GM12878 (cell line): ENCODE measurements at places on chromosomes 16 and 17. TPM values are rescaled to one million over a fixed set of nuclear protein-coding genes. Genes with fewer than 3 reads are reported as not detected.

DNA sequence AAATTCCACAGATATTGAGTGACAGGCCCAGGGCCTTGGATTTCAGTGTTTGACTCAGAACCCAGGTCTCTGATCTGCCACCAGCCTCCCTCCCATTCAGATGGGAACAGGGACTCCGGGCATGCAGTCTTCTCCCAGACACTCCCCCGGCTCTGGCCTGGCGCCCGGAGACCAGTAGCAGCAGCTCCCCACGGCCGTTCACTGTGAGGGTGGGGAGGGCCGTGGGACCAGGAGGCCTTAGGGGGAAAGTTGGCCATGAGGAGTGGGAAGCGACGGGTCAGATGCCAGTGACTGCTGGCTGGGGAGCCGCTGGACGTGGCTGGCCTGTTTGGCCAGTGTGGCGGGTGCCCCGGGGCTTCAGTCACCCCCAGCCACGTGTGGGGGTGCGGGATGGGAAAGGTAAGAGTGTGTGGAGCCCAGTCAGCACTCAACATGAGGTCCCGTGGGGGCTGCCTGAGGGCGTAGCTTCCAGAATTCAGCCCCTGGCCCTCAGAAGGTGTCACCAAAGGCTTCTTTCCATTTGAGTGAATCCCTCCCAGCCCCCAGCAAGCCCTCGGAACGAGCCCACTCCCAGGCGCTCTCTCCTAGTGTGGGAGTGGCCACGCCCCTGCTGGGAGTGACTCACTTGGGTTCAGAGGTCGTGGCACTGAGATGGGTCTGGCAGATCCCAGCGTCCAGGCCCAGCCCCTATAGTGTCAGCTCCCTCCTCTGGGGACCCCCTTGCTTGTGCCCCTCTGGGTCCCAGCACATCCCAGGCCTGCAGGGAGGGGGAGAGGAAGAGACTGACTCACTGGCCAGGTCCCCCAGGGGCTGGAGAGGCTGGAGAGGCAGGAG is 309.4 kb downstream of the SEC14L1 start:
- DNase-seq, result no peak

DNA sequence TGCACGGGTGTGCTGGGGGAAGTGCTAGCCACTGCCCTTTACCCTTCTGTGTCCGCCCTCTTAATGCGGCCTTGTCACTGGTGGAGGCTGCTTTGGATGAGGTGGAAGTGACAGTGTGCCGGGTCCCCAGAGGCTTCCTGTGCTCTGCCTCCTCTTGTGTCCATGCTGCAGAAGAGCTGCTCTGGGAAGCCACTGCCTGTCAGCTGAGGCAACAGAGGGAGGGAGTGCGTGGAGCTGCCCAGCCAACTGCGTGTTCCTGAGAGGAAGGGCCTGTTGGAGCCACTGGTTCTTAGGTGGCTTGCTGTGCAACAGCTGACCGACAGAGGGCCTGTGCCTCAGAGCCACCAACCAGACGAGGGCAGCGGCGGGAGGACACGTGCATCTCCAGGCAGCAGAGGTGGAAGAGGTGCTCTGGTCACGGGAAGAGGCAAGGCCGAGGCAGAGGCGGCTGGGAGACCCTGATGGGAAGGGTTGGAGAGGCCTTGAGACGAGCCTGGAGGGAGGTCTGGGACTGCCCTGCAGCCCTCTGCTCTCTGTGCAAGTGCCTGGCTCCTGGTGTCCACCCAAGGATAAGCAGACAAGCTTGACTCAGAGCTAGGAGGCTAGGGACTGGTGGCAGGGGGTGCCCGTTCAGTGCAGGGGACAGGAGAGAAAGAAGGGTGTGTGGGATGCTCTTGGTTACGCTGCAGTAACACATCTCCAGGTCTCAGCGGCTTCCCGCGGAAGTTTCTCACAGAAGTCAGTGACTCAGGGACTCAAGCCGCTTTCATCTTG is 25.4 kb downstream of the B9D1 start:
- no peak for DNase-seq

- DNase-seq, result no peak
These were observed 303.9 kb downstream of the C16orf95 start for GRCh38 chr16:87012954-87013938.

CAMTA2 gene
- 27.7 and 29.3 TPM in 2 replicates for total RNA-seq

DNA sequence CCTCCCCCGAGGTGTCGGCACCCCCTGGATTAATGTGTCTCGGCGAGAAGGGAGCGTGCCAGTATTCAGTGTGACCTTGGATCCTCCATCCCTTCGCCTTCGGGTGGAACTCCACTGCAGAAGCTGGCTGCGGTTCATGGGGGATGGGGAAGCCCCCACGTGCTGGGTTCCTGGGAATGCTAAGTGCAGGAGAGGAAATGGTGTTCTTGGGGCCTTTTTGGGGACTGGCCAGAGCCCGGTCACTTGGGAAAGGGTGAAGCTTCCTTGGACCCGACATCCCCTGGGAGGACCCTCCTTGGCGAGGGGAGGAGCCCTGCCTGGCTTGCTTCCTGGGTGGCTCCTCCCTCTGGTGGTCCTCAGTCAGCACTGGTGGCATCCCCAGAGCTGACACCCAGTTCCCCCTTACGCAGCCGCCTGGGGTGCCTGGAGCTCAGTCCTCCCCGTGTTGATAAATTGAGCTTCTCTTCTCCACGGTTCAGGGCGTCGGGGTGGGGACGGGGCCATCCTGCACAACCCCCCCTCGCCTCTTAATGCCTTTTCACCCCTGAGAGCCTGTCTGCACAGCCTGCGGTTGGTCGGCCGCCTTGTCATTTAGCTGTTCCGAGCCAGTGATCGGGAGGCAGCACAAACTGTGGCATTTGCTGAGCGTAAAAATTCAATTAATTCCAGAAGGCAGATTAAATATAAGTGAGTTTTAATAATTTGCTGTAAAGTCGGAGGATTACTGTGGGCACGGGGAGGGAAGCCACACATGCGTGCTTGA is 30.7 kb upstream of the GSE1 start:
- DNase-seq, result no peak

DNA sequence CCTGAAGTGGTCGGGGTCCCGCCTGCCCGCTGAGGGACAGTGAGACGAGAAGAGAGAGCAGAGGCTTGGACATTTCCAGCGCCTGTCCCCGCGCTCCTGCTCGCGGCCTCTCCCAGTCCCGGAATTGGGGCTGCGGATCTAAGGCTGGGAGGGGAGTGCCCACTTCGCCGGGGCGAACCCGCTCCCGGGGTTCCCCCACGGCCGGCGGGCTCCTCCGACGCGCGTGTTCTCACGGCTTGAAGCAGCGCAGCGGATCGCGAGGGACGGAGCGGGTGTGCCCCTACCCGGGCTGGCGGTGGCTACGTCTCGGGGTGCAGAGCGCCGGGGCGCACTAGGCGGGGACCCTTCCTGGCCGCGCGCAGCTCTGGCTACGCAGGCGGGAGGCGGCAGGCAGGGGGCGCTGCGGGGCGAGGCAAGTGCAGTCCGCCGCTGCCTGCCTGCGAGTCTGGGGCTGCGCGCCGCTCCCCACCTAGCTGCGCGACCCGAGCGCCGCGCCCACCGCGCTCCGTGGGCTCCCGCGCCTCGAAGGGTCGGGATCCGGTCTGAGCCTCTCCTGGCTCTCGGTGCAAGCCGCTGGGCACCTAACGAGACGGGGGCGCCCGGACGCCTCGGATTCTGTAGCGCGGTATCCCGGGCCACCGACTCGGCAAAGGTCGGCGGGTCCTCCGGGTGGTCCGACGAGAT is 1.2 kb downstream of the NGFR start:
- DNase-seq, result no peak

- no peak for DNase-seq
These were observed 17.8 kb downstream of the SERPINF1 start for GRCh38 chr17:1779571-1780131.

DNA sequence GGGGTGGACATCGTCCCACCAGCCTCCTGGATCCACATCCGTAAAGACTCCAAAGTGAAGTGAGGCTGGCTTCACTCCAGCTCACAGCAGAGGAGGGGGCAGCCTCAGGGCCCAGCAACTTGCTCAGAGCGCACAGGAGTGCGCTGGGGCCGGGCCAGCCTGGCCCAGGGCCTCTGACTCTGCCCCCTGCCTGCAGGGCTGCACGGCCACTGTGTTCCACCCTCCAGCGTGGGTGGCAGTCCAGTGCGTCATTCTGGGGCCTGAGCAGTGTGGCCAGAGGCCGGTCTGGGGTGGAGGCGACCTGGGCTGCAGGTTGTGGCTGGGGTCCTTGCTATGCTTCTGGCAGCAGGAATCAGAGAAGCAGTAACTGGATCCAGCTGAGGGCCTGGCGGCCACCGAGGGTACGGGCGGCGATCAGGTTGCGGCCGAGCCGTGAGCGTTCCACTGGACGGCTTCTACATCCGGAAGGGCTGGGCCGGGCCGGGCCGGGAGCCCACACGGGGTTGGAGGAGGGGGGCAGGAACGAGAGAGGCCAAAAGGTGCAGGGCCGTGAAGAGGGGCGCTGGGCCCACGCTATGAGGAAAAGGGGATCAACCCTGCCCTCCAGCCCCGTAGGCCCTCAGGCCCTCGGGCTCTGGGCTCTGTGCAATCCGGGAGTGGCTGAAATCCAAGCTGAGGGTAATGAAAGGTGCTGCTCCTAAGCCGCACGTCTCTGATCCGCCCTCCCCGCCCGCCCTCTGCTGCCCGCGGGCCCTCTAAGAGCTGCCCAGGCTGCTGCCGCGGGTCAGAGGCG is at the start of gene FSCN2:
FSCN2 (plus strand) TSS at position 787 of the 793 bp plus-strand sequence. CDS start 155 bp downstream, outside the sequence.
- no peak for DNase-seq

GRCh38 chr16:7746941-7747340 is 414.3 kb downstream of the RBFOX1 start:
- no peak for DNase-seq

HOXB13 gene
- total RNA-seq, result 0.05 TPM in 2 replicates

DNA sequence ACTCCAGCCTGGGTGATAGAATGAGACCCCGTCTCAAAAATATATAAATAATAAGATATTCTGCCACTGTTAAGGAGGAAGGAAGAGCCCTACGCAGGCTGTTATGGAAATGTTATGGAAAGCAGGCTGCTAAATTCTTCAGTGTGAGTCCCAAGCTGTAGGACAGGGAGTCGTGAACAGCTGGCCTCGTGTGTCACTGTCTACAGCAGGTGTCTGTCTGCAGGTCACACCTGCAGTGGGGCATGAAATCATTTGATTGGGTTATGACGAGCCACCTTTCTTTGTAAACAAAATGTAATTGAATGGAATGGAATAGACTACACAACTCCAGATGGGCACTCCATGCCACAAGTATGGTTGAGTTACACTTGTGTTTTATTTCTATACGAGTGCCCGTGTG is 15.6 kb upstream of the LITAF start:
- no peak for DNase-seq

DNA sequence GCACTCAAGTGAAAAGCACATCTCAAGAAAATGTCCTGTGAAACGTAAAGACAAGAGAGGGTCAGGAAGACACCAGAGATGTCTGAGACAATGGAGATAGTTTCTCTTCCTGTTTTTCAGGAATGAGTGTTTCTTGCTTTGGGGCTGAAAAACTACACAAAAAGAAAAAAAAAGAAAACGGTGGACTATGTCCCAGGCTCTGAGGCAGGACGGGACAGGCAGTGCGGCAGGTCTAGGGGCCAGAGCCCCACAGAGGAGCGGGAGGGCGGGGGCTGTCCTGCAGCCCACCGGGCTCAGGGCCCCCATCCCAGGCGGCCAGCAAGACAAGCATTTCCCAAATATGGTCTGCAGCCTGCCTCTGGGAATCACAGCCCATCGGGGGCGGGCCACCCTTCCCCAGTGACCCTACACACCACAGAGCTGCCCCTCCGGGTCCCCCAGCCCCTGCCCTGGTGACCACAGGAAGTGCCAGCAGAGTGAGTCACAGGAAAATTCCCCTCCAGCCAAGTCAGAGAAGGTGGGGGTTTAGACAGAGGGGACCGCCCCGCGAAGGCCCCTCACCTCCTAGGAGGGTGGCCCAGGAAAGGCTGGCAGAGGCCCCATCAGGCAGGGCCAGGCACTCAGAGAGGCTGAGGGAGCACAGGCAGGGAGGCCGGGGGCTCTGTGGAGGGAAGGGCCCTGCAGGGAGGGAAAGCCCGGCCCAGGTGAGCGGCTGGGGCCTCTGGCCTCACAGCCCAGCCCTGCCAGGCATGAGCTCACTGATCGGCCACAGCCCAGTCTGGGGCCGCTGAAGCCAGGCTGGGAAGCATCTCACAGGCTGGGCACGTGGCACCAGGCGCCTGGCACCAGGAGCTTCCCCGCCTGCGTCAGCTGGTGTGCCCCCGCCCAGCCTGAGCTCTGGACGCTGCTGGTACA is 6.3 kb downstream of the BCAR1 start:
- DNase-seq, result no peak

GRCh38 chr16:26204138-26204537 is 512.4 kb downstream of the HS3ST4 start:
- no peak for DNase-seq

DNA sequence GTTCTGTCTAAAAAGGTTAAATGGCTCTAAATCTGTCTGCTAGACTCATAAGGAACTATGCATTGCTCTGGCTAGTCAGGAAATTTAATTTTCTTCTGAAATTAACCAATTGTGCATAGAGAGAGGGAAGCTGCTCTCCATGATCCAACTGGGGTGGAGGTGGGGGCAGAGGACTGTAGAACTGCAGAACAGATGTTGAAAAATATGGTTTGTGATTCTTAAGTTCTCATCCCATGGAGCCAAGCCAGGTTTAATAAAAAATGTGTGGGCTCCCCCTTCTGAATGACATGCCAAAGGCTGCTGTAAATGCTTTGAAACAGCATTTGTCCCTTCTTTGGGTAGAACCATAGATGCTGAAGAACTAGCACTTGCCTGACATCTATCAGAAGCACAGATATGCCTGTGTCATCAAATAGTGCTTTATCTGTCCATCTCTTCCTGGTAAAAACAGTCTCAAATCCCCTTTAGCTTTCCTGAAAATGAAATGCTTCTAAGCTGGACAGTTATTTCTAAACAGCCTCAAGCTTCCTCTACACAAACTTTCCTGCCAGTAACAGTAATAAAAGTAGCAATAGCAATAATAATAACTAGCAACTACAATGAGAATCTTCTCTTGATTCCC is 221.4 kb downstream of the CDH8 start:
- DNase-seq, result no peak

PRSS36 gene
- 0.46 TPM in 1 of 2 replicates, not detected in the other for total RNA-seq

DNA sequence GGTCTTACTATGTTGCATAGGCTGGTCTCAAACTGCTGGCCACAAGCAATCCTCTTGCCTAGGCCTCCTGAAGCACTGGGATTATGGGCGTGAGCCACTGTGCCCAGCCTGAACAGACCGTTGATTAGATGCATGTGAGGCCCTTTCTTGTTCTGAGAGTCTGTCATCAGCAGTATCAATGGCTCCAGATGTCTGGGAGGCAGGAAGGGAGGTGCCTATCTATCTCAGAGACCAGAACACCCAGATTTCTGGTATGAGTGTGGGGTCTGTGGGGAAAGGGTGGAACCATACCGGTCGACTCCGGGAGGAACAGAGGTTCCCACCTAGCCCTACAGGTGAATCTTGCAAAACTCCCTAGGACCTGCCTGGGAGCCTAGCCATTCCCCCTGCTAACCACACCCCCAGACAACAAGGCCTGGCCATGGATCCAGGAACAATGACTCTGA is 71.7 kb downstream of the PRKCB start:
- no peak for DNase-seq
